Activated CD4-positive, alpha-beta T cell treated with anti-CD3 and anti-CD28 coated beads for 1 hour (primary cell): ENCODE measurements at places on chromosomes 16 and 17.

DNA sequence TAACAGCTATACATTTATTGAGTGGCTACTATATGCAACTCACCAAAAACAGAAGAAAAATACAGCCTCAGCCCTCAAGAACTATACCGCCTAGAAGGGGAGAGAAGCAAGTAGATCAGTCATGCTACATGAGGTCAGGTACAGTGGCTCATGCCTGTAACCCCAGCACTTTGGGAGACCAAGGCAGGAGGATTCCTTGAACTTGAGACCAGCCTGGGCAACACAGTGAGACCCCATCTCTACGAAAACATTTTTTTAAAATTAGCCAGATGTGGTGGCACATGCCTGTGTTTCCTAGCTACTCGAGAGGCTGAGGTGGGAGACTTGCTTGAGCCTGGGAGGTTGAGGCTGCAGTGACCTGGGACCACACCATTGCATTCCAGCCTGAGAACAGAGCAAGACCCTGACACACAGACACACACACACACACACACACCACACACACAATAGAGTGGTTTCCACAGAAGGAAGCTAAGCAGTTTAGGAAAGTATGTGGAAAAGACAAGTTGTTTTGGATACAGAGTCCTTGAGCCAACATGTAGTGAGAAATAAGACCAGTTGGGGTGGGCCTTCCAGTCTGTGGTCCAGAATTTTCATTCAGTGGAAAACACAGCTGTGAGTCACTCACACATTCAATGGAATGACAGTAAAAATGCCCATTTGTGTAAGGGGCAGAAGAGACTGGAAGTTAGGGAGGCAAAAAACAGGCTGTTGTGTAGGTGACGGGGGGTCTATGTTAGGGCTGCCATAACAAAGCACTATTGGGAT lies 10.7 kb upstream of the SNTB2 start:
- DNase-seq = no peak

- DNase-seq = no peak
These were observed 3.2 kb downstream of the ANKRD13B start for GRCh38 chr17:29595943-29596774.

GRCh38 chr17:42386777-42387657 lies 1.2 kb downstream of the STAT3 start:
- no peak for DNase-seq

DNA sequence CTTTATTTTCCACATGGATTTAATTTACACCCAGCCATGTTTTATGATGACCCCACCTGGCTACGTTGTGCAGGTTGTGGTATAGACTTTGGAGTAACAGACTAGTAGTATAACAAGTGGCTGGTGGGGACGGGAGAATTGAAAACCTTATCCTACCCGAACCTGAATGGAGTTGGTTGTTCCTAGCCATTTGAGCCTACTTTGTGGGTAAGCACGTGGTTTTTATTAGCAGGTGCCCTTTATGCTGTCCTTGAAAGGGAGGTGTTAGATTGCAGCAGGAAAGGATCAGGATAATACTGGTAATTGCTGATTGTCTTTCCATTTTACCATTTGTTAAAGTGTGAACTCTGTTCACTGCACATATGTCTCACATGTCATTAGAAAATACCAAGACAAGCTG lies 31.9 kb upstream of the PHAF1 start:
- DNase-seq = no peak

GRCh38 chr16:53900667-53901066 lies 196.7 kb downstream of the FTO start:
- DNase-seq = no peak

DNA sequence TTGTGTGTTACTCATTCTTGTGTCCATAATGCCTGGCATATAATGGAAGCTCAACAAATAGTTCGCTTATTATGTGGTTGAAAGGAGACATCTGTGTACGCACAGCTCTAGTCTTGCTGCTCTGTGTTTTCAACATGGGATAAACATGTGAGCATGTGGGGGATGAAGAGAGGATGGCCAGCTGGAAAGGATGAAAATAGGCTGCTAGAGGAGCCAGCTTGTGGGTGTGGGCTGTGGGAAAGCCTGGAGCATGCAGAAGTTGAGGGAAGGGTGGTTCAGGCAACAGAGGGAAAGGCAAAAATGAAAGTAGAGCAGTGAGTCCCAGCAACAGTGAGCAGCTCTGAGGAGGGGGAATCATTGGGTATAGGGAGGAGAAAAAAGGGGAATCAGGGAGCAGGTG lies 324.6 kb upstream of the CDH11 start:
- no peak for DNase-seq

DNA sequence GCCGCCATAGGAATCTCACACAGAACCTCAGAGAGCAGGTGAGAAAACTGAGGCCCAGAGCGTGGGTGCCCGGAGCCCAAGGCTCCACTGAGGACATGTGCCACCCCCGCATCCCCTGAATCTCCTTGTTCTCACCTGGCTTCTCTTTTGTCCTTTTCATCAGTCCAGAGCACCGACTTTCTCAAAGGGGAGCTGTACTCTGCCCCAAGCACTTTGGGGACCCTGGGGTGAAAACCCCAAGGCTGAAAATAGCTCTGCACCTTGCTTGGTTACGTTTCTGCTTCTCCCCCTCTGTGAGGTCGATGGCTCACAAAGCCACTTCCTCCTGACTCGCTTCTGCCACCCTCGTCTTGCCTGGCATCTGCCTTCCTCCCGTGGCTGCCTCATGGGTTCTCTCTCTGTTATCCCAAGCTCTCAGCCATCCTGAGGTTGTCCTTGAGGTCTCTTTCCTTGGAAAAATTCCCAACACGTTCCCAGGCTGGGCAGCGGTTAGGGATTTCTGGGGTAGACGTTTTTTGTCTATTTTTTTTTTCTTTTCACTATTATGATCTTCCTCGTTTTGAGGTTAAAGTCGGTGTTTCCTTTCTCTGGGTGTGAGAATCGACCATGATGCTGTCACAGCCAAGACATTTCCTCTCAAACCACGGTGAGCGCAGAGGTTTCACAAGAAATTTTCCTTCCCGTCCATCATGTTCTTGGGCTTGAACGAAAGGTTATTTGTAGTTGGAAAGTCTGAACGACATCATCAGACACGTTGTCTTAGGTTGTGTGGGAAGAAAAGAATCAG lies 37.2 kb downstream of the IRF8 start:
- DNase-seq = peak; percentile 53

GRCh38 chr17:55606488-55606815 lies 95.2 kb upstream of the SMIM36 start:
- DNase-seq = no peak

DNA sequence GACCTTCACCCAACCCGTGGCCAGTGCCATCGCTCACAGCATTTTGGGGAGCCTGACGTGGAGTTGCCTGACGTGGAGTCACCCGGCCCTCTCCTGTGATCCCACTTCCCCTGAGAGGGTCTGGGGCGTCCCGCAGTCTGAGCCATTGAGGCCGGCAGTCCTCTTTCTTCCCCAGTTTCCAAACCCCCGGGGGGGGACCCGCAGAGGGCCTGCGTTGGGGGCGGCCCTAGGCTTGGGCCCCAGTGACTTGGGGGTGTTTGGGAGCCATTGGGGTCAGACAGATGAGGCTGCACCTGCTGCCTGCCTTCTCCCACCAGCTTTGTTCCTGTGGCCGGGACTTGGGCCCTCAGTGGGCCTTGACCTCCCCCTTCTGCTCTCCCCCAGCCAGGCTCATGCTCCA lies 1.7 kb downstream of the RHOT2 start:
- no peak for DNase-seq

DNA sequence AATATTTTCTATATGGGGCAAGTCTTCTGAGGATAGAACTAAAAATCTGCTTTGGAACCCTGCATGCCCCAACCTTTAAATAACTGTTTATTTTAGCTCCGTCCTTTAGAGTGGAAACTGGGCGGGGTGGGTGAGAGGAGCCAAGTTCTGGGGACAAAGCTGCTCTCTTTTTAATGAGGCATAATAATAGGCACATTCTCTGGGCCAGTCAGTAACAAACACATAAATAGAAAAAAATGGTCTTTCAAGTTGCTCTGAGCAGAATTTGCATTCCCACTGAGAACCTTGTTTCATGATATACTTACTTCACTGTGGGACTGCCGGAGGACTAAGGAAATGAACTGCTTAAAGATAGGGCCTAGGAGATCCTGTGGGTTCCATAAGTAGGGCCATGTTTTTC lies 51.5 kb downstream of the KNOP1 start:
- DNase-seq = no peak

GRCh38 chr17:29565643-29566472 lies 979 bp downstream of the ABHD15 start:
- no peak for DNase-seq

DNA sequence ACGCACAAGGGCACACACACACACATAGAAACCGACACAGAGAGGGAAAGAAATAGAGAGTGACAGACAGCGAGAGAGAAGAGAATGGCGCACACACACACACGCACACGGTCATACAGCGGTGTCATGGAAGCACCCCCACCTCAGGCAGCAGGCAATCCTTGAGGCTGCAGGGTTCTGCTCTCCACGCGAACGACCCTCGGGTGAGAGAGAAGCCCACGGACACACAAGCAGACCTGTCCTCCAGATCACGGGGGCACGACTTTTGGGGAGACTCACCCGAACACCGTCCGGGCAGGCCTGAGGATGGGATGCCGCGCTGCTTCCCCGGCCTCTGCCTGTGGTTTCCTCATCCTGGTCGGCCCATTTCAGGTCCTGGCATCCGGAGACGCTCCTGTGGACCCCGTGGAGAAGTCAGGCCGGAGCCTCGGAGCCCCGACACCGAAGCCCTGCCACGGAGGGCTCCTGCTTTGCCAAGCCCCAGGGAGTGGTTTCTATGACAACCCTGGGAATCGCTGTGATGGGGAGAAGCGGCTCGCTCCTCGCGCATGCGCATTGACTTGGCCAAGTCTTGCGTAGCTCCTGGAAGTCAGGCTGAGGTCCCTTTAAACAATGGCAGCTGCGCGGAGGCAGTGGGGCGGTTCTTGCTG lies 118.2 kb upstream of the KCNJ18 start:
- peak; percentile 38 for DNase-seq

GRCh38 chr17:82392209-82392920 lies 20.8 kb downstream of the UTS2R start:
- DNase-seq = no peak

DNA sequence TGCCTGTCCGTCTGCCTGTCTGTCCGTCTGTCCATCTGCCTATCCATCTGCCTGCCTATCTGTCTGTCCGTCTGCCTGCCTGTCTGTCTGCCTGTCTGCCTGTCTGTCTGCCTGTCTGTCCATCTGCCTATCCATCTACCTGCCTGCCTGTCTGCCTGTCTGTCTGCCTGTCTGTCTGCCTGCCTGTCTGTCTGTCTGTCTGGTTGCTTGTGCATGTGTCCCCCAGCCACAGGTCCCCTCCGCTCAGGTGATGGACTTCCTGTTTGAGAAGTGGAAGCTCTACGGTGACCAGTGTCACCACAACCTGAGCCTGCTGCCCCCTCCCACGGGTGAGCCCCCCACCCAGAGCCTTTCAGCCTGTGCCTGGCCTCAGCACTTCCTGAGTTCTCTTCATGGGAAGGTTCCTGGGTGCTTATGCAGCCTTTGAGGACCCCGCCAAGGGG lies 5.6 kb downstream of the GCGR start:
- no peak for DNase-seq

DNA sequence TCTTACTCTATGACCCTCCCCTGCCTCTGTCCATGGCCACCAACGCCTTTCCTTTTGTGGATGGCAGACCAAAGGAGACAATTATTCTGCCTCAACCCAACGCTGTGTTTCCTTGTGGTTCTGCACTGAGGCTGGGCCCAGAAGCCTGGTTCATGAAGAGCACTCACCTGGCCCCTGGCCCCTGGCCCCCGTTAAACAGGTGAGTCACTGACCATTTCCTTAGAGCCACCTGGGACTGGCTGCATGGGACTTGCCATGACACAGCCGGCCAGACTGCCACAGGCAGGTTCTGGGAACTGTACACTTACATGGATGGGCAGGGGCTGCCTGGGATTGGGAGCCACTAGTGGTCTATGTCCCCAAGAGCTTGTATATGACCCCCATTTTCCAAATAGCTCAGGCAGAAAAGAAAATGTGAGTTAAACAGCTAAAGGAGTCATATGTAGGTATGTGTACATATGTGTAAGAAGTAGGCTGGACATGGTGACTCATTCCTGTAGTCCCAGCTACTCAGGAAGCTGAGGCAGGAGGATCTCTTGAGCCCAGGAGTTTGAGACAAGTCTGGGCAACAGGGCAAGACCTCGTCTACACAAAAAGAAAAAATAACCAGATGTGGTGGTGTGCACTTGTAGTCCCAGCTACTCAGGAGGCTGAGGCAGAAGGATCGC lies 181.9 kb upstream of the CACNG5 start:
- no peak for DNase-seq
